Skin of body (tissue), 3 donors: ENCODE measurements at places on chromosomes 1 and 21.

DNA sequence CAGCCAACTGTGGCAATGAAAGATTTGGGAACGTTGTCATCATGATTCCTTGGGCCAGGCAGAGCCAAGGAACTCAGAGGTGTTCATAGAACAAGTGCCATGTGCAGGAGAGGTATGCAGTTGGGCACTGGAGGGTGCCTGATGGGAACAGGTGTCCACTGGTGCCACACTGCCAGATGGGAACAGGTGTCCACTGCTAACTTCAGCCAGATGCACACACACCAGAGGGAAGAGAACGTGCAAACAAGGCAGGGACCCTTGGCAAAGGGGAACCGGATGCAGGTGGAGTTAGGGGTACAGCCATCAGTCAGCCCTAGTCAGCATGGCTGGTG lies 13.5 kb downstream of the OLFML2B start:
- DNase-seq, result no peak

DNA sequence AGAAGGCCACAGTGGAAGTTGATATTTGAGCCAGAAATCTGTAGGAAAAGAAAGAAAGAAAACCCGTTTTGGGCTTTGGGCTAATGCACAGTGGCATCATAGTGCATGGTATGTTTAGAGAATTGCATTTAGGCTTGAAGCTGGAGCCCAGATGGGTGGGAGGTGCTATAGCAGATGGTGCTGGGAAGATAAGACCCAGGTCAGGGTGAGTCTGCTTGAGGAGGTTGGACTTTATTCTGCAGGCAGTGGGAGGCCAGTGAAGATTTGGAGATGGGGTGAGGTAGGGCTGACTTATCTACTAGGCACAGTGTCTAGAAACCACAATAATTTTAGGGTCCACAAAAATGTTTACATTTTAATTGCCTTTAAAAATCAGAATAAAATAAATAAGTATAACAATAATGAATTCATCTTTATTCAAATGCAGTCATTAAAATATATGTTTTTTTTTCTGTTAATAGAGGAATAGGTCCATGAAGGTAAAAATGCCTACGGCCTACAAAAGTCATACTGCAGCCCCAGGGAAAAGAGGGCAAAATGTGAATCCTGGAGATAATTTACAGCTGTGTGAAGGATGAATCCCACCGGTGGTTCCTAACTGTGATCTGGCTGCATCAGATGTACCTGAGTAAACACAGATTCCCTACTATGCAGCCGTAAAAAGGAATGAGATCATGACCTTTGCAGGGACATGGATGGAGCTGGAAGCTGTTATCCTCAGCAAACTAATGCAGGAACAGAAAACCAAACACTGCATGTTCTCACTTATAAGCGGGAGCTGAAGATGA lies 8.7 kb downstream of the DNAJC6 start:
- DNase-seq, result no peak

- DNase-seq, result no peak
These were observed 2.9 kb downstream of the RUNX1 start for GRCh38 chr21:35046263-35046624.

DNA sequence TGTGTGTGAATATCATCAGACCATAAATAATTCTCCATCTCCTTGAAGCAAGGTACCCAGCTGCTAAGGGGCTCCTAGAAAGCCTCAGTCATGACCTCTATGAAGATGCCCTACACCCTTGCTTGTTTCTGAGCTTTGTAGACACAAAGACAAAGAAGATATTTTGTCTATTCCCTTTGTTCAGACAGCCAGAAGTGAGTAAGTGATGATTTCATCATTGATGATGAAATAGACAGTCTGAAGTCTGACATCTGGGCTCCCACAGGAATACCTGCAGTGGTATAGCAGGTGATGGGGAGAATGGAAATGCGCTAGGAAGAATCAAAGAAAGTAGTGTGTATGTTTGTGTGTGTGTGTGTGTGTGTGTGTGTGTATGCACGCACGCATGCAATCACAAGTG lies 82.2 kb upstream of the DPT start:
- no peak for DNase-seq

- DNase-seq, result no peak
These were observed 36.5 kb downstream of the SCCPDH start for GRCh38 chr1:246760422-246761347.
